ENCODE measurements at places on chromosomes 6 and 20.

- DNase-seq = no peak
Measured at GRCh38 chr20:58646257-58646656, 4.8 kb upstream of the STX16 start.

GRCh38 chr6:128494440-128494839 is 26.0 kb downstream of the PTPRK start:
- DNase-seq = no peak

- no peak for DNase-seq
Measured at GRCh38 chr6:121853686-121854085, 418.2 kb downstream of the GJA1 start.

DNA sequence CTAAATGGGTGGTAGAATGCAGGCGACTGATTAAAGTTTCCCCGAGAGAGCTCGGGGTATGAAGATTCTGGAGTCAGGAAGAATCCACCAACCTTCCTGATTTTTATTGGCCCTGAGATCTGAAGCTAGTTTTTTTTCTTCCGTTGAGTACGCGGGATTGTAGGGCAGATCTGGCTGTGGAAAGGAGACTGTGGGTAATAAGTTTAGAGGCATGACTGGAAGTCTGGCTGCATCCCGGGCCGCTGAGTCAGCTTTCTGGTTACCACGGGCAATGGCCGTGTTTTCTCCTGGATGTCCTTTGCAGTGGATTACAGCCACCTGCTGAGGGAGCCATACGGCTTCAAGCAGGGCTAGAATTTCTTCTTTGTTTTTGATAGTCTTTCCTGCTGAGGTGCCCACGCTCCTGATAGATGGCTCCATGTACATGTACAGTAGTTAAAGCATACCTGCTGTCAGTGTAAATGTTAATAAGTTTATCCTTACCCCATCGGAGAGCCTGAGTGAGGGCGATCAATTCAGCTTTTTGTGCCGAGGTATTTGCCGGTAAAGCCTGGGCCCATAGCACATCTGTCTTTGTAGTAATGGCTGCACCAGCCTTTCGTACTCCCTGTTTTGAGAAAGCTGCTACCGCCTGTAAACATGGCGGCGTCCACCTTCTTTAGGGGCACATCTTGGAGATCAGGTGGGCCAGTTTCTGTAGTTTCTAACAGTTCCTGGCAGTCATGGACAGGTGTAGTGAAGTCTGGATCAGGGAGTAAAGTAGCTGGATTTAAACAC is 154.0 kb downstream of the TRIM27 start:
- no peak for DNase-seq

DNA sequence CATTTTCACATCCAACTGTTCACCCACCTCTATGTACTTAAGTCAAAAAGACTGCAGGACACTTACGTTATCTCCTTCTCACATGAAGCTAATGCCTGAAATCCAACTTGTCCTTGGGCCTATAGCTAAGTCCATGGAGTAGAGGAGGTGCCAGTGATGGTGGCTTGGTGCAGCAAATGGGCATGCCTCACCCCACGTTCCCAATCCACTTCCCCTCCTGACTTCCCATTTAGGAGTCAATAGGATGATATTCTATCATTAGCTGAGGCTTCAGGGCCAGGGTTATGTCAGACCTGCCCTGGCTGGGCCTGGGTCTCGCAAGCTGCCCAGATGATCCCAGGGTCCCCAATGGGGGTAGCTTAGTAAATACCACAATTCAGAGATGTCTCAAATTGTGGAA is 410.4 kb downstream of the MAFB start:
- no peak for DNase-seq

DNA sequence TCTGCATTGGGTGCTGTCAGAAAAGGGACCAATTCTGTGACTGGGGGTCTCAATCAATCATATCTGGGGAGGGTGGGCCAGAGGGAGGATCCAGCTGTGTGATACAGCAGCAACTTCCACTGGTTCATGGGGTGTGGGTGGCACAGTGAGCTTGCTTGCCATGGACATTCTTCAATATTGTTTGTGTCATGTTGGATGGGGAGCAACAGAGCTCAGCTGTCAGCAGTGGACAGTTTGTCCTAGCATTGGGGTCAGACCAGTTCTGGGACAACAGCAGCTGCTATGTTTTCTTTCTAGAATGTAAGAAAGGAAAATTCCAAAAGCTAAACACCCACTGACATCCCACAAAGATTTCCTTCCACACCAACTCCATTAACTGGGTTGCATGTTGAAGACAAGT is 221.9 kb upstream of the CDH4 start:
- DNase-seq = no peak

GRCh38 chr6:166488701-166489100 is 97.8 kb downstream of the RAMACL start:
- DNase-seq = no peak

DNA sequence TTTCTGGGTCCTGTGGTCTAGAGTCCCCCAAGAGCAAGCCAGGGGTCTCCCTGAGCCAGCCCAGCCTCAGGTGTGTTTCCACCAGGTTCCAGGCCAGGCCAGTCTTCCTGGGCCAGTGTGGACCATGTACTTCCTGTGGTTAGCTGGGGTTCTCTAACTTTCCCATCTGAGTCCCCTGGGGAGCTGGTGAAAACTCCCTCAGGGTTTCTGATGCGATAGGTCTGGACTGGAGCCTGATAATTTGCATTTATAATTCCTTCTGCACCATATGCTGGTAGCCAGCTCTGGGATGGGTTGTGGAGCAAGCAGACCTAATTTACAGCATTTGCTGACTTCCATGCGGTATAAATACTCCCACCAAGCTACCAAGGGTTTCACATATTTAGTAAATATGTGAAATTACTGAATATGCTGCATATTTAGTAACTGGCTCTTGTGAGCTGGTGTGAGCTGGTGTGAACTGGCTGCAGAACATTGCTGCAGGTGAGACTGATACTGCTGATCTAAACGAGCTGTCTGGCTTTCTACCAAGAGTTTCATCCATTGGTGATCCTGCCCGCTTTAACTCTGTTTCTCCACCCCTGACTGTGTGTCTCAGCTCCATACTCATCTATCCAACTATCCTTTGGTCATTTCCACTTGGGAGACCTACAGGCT is 62.6 kb downstream of the RIN2 start:
- DNase-seq = no peak

DNA sequence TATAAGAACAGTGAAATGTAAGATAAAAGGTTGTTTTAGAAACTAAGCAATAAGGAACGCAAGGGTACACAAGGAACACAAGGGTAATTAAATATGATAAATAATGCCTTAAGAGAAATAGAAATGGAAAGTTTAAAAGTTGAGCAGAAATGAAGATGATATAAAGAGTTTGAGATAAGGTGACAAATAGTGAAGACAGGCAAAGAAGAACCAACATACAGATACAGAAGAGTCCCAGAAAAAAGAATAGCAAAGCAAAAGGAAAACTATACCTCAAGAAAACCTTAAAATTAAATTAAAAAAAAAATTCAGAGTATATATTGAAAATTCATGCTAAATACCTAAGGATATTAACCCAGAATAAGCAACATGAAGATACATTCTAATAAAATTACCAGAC is 16.4 kb downstream of the HDDC2 start:
- no peak for DNase-seq

- DNase-seq = no peak
Measured at GRCh38 chr20:37392441-37393195, 46.7 kb downstream of the SRC start.

- DNase-seq = no peak
Measured at GRCh38 chr20:33007376-33008335, at the start of gene BPIFB2. Gene BPIFB2 (plus strand): TSS chr20:33007704. CDS start chr20:33008575, 871 bp downstream.

GRCh38 chr6:27669295-27669623 is 196.4 kb upstream of the ZNF184 start:
- DNase-seq = no peak

- no peak for DNase-seq
Measured at GRCh38 chr6:17267566-17267965, 13.6 kb upstream of the RBM24 start.

DNA sequence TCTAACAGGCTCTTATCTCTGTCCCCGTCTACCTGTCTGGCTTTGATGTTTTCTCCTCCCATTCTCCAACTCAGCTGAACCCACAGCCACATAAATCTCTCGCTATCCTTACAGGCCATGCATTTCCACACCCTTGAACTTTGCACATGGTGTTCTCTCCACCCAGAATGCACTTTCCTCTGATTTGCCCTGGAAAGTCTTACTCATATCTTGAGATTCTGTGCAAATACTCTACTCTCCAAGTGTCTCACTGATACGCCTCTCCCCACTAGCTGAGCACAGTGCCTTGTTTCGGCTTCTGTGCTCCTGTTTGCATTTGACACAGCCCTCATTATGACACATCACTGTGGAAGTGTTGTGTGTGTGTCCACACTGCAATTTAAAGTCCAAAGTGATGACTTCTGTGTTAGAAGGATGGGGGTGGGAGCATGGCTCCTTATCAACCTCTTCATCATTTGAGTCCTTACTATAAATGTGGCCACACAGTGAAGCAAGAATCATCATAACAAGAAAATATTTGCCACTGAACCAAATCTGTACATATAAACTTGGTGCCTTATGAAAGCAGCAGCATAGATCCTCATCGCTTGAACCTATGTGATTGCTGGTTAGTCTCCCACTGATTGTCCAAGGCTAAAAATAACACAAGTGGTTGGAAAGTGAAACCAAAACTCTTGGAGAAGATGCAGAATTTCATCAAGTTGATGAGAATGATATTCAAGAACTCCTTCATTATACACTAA is 5.5 kb upstream of the PRELID3B start:
- no peak for DNase-seq

DNA sequence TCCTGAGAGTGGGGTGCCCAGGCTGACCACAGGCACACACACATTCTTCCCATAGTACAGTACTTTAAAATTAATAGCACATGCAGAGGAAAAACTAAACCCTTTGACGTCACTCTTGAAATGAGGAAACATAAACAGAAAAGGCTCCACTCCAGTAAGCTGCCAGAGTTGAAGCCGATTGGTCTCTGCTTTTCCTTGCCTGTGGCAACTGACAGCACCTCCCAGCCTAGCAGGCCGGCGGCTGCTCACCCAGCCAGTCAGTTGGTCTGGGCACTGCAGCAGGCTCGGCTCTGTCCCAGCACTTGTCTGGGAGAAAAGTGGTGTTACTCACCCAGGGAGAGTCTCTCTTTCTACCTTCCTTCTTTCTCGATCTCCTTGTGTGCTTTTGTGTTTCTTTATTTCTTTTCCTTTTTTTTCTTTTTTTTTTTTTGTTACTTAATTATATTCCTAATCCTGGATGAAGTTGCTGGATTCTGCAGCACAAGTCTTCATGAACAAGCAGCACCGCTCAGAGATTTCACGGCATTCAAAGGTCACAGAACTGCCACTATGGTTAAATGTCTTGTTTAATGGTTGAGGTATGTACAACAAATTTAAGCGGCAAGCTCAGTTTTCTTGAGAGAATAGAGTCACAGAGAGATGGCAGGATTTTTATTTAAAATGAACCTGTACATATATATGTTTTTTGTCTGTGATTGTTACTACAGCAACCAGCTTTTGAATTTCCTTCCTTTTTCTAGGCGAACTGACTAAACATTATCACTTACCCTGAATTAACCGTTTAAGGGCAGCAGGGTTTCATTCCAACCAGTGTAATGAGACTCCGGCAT is at the start of gene PDE7B:
TSS of gene PDE7B (plus strand) at position 260 of the 830 bp plus-strand sequence.
- DNase-seq = peak; percentile 66

GRCh38 chr6:33440649-33441309 is 13.6 kb upstream of the ZBTB9 start:
- no peak for DNase-seq

- no peak for DNase-seq
Measured at GRCh38 chr6:97025088-97025487, 100.6 kb downstream of the KLHL32 start.

Data from left renal pelvis (tissue), 4 donors.